ENCODE measurements at places on chromosomes 1 and 21.

- no peak for DNase-seq
Measured at GRCh38 chr1:222769181-222769580, 32.2 kb downstream of the FAM177B start.

DNA sequence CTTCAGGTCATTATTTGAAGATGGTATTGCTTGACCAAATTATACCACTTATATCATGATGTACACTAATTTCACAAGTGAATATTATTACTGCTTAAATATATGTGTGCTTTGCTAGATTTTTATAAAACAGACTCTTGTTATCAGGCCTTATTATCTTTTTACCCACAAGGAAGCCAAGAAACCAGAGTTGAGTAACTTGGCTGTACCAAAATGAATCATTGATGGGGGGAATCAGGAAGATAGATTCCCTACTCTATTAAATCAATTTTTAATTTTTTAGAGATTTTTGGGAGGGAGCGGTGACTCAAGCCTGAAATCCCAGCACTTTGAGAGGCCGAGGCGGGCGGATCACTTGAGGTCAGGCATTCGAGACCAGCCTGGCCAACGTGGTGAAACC lies 16.0 kb upstream of the SCCPDH start:
- no peak for DNase-seq

- no peak for DNase-seq
Measured at GRCh38 chr1:114468047-114468446, 43.0 kb downstream of the TRIM33 start.

GRCh38 chr1:199029401-199029800 lies 390.6 kb downstream of the PTPRC start:
- no peak for DNase-seq

DNA sequence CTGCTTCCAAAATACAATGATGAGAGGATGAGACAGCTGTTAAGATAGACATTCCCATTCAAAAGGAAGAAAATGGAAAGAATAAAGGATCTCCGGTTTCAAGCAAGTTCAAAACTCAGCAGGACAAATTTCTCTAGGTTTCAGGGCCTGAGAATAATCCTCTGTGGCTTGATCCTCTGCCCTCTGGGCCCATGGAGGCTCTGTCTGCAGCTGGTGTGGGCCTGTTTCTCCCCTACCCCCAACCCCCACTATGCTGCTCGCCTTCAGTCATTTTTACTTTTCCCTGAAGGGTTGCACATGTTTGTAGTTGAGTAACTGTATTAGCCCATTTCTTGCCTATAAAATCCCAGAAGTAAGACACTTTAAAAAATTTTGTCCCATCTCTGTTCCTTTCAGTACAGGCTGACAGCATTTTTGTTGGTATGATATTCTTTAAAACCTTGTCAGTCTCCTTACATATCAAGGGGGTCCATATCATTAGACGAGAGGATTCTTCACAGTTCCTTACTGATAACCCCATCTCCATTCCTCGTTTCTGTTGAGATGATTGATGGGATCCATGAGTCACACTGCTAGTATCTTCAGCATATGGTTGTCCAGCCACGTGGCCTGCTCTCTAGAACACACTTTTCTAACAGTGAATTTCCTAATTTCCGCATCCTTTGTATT lies 10.5 kb downstream of the ZMYM4 start:
- DNase-seq = no peak

DNA sequence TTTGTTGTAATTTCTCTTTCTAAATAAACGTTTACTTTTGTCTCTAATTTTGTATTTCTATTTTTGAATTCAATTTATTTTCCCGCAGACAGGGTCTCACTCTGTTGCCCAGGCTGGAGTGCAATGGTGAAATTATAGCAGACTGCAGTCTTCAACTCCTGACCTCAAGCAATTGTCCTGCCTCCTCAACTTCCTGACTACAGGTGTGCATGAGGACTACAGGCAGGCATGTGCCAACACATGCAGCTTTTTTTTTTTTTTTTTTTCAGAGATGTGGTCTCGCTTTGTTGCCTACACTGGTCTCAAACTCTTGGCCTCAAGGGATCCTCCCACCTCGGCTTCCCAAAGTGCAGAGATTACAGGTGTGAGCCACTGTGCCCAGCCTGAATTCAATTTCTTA lies 36.7 kb upstream of the IL20 start:
- no peak for DNase-seq

- no peak for DNase-seq
Measured at GRCh38 chr1:189774721-189775287, 702.9 kb downstream of the BRINP3 start.

- DNase-seq = no peak
Measured at GRCh38 chr1:206578978-206579374, 33.3 kb downstream of the EIF2D start.

GRCh38 chr1:61424382-61424781 lies 300.6 kb downstream of the TM2D1 start:
- no peak for DNase-seq

DNA sequence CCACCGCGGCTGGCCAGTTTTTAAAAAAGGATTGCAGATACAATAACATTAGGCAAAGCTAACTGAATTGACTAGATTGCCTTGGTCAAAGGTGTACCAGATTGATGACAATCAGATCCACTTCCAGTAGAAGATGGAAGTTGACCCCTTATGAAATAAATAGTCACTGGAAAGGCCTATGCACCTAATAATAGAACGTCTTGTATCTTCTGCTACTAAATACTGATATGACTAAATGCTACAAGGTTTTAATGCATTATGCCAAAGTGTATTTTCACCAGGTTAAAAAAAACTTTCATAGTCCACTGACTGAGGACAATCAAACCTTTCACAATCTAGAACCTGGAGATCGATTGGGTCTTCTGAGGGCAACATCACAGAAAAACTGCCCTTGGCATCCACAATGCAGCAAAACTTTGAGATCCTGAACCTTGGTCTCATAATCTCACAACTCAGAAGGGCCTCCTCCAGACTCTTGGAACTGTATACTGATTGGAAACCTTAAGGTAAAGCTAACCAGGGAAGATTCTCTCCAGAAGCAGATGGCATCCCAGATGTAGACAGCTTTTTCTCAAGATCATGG lies 7.8 kb upstream of the RBBP5 start:
- no peak for DNase-seq
